Heart right ventricle (tissue), 16 donors: ENCODE measurements at places on chromosomes 12 and 14. TPM values are rescaled to one million over a fixed set of nuclear protein-coding genes. Genes with fewer than 3 reads are reported as not detected.

The STYK1 gene
- total RNA-seq = 1.2 TPM

The PRKD1 gene
- 3.7 TPM for total RNA-seq

The NFATC4 gene
- 8.0 TPM for total RNA-seq

The TSPAN8 gene
- not detected for total RNA-seq

The GPX2 gene
- not detected for total RNA-seq

The DPY19L2 gene
- 58.8 TPM for total RNA-seq

The IRAK3 gene
- total RNA-seq = 6.9 TPM

The KLRC2 gene
- not detected for total RNA-seq

The TM9SF1 gene
- total RNA-seq = 18.7 TPM

The LRTM2 gene
- total RNA-seq = not detected

The SERPINA12 gene
- total RNA-seq = not detected

The HOXC6 gene
- not detected for total RNA-seq

The OAS3 gene
- total RNA-seq = 6.0 TPM

The EPYC gene
- total RNA-seq = not detected

The PIWIL1 gene
- not detected for total RNA-seq

The LMO3 gene
- total RNA-seq = 0.35 TPM

The PTPRO gene
- total RNA-seq = 2.0 TPM

The KRT2 gene
- total RNA-seq = not detected

The MFAP5 gene
- 28.5 TPM for total RNA-seq

The HHIPL1 gene
- total RNA-seq = 1.9 TPM

The FAIM2 gene
- total RNA-seq = 4.8 TPM

The CARMIL3 gene
- total RNA-seq = 0.07 TPM

The AKAP3 gene
- 3.6 TPM for total RNA-seq

The MIPOL1 gene
- total RNA-seq = 6.1 TPM

The CD163 gene
- total RNA-seq = 5.9 TPM

The APOF gene
- total RNA-seq = not detected

The OR6C2 gene
- total RNA-seq = not detected

The CPSF6 gene
- 29.8 TPM for total RNA-seq

The RGS6 gene
- total RNA-seq = 18.2 TPM

The OTUB2 gene
- total RNA-seq = 0.22 TPM

The RD3L gene
- total RNA-seq = 25.5 TPM

The TEX52 gene
- not detected for total RNA-seq

The CLEC4A gene
- total RNA-seq = not detected

The SLC8A3 gene
- 0.09 TPM for total RNA-seq

The CPM gene
- 2.3 TPM for total RNA-seq

The ACSM4 gene
- total RNA-seq = not detected

The PRH2 gene
- total RNA-seq = not detected

The TRHDE gene
- total RNA-seq = 0.96 TPM

The ASPG gene
- 6.0 TPM for total RNA-seq

The MANSC4 gene
- total RNA-seq = not detected

The ACADS gene
- total RNA-seq = 78.0 TPM

The COX8C gene
- 0.81 TPM for total RNA-seq

The NTF3 gene
- not detected for total RNA-seq

The CHPT1 gene
- total RNA-seq = 203 TPM

The RNASE4 gene
- total RNA-seq = 4.4 TPM

The C12orf57 gene
- 197 TPM for total RNA-seq

The KRT5 gene
- not detected for total RNA-seq

The ANKRD33 gene
- total RNA-seq = not detected

The CLEC2D gene
- 9.5 TPM for total RNA-seq

The CD163L1 gene
- 3.6 TPM for total RNA-seq

The CNTN1 gene
- total RNA-seq = 0.24 TPM

The RPS6KL1 gene
- total RNA-seq = 24.0 TPM

The PYGL gene
- 3.7 TPM for total RNA-seq
